ENCODE measurements at places on chromosomes 2 and 18.

- DNase-seq, result no peak
These were observed 571.0 kb upstream of the SALL3 start for GRCh38 chr18:78408623-78409022.

DNA sequence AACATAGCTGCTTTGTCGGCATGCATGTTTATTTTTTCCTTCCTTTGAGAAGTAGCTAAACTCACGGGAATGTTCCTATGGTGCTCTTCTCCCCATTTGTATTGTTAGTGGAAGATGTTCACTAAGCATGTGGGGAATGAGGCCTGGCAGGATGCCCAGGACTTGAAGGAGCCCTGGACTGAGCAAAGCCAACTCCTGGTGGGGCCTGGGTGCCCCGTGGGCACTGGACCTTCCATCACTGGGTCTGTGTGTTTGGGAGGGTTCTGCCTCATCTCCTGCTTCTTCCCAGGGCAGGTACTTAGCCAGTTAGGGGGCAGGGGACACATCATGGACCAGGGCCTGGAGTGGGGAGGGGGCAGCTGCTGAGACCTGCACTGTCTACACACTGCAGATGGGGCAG lies 49.3 kb downstream of the ACAA2 start:
- DNase-seq, result no peak

- DNase-seq, result no peak
These were observed 46.1 kb downstream of the SOWAHC start for GRCh38 chr2:109660046-109660860.

- no peak for DNase-seq
These were observed 29.4 kb upstream of the GMPPA start for GRCh38 chr2:219469186-219469724.

DNA sequence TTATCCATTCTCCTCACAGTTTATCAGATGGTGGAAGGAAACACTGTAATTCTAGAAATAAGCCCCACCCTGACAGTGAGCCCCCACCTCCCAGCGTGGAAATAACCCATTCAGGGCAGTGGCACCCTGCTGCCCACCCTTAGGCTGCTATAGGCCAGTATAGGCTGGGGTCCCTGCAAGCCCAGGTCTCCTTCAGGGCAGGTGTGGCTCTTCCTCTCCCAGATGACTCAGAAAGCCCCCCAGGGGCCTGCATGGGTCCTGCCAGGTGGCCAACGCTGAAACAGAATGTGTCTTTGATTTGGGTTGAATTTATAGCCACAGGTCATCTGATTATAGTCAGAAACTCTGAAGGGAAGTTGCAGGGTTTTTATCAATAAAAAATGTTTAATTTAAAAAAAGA lies 136.4 kb downstream of the SH3RF3 start:
- DNase-seq, result no peak

DNA sequence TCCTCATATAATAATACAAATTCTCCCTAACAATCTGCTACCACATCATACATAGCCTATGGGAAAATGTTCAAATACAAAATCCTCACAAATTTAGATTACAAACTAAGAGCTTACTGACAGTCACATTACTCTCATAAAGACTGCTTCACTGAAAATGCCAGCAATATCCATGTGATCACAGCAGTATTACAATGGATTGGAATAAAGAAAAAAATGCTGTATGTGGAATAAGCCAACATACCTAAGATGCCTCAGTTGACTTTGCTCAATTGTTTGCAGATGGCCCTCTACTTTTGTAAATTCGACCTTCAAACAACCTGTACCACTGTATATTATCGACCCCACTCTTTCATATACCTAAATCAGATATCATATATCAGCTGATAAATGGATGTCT lies 88.7 kb downstream of the DYM start:
- DNase-seq, result no peak

DNA sequence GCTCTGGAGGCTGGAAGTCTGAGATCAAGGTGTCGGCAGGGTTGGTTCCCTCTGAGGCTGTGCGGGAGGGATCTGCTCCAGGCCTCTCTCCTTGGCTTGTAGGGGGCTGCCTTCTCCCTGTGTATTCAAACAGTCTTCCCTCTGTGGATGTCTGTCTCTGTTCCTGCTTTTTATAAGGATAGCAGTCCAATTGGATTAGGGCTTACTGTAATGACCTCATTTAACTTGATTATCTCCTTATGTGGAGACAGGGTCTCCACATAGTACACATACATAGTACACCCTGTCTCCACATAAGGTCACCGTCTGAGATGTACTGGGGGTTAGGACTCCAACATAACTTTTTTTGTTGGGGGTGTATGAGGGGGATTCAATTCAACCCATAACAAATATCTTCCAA lies 30.5 kb downstream of the TCF7L1 start:
- DNase-seq, result no peak

- no peak for DNase-seq
These were observed 22.2 kb downstream of the SKA1 start for GRCh38 chr18:50397023-50397422.

DNA sequence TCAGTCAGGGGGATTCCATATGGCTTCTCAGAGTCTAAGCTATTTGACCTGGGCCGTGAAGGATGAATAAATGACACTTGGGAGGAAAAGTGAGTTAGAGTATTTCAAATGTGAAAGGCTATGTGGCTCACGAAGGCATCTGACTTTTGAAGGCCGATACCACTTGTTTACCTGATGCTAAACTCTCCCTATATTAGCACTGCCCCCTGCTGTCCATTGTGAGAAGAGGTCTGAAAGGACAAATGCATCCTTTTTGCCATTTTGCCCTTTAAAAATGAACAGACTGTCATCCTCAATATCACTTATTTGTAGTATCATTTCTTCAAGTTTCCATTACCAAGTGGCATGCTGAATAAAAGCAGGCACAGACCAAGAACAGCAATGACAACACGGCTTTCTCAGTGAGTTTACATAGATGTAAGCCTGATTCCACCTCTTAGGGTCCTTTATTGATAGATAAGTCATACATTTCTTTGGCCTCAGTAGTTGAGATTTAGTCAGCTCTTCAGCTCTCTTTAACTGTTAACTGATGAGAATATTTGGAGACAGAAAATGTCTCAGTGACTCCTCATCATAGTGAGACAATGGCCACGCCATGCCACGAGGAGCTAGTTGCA lies 40.1 kb downstream of the DOCK10 start:
- DNase-seq, result no peak

GRCh38 chr2:102417946-102418345 lies 5.0 kb upstream of the IL18RAP start:
- DNase-seq, result no peak

DNA sequence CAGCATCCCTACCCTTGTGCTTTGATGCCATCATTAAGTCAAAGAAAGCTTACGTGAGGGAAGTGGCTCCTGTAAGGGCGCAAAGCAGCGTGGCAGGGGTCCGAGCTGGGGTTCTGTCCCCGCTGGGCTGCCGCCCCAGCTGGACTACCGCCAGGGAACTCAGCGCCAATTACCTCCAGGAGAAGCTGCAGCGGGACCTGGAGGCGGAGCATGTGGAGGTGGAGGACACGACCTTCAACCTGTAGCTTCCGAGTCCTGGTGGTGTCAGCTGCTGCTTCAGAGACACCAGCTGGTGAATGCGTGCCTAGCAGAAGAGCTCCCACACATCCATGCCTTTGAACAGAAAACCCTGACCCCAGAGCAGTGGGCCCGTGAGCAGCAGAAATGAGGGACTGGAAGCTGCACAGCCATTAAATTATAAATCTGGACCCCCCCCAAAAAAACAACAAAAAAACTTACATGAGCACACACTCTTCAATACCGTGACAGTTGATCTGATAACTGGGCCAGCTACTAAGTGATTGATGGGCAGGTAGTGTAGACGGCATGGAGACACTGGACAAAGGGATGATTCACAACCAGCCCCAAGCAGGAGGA lies 20.1 kb upstream of the YES1 start:
- DNase-seq, result no peak

- DNase-seq, result no peak
These were observed 634.6 kb upstream of the SLC39A10 start for GRCh38 chr2:195022508-195022830.

- no peak for DNase-seq
These were observed 203.5 kb upstream of the SALL3 start for GRCh38 chr18:78776151-78776550.

DNA sequence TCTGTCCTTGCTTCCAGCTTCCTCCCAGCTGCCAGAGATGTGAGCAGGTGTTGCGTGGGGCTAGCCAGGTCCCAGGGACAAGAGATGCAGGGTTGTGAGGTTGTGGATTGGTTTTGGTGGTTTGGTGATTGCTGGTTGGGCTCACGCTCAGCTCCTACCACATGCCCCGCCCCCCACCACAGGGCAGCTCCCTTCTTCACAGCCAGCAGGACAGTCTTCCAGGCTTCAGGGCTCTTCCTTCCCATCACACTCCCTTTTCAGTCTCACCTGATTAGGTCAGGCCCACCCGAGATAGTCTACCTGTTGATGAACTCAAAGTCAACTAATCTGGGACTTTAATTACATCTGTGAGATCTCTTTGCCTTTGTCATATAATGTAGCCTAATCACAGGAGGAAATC lies 52.0 kb upstream of the GLI2 start:
- DNase-seq, result no peak

GRCh38 chr2:42987112-42987922 lies 194.9 kb upstream of the HAAO start:
- DNase-seq, result no peak

DNA sequence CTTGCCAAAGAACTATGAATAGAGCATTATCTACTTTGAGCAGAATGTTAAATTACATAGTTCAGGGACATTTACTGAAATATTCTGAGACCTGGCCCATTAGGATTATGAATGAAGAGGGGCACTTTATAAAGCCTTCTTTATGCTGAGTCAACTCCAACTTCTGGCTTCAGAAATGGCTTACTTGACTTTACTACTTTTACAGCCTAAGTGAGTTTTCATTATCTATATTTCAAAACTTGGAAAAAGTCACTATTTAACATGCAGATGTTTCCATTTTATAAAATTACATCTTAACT lies 37.7 kb downstream of the SESTD1 start:
- DNase-seq, result no peak

- no peak for DNase-seq
These were observed 246.3 kb upstream of the SIX2 start for GRCh38 chr2:45255563-45255962.

GRCh38 chr2:8491296-8492027 lies 190.4 kb upstream of the ID2 start:
- DNase-seq, result no peak

GRCh38 chr2:215417400-215417951 lies 18.4 kb downstream of the FN1 start:
- DNase-seq, result no peak

DNA sequence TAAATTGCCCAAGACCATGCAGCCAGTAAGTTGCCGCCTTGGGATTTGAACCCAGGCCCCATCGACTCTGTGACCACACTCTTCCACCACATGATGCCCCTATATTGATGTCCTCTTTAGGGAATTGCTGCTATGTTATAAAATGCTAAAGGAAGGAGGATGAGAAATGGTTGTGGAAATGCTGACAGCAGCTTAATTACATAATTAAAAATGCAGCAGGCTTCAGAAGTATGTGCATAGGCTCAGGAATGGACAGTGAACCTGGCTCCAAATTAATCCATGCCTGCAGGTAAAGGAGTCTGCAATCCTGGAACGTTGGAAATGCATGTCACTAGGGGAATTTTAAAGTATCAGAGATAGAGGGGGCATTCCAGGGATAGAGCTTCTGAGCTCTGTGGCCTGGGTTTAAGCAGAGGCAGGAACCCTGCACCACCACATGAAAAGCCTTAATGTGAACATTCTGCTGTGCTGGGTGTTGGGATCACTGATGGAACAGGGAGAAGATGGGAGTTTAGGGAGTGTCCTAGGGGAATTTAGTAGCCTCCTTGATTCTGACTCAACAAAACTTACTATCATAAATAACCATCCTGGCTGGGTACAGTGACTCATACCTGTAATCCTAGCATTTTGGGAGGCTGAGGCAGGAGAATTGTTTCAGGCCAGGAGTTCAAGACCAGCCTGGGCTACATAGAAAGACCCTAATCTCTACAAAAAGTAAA lies 76.1 kb upstream of the CCDC85A start:
- DNase-seq, result no peak

GRCh38 chr2:5329763-5330162 lies 362.4 kb upstream of the SOX11 start:
- DNase-seq, result no peak

DNA sequence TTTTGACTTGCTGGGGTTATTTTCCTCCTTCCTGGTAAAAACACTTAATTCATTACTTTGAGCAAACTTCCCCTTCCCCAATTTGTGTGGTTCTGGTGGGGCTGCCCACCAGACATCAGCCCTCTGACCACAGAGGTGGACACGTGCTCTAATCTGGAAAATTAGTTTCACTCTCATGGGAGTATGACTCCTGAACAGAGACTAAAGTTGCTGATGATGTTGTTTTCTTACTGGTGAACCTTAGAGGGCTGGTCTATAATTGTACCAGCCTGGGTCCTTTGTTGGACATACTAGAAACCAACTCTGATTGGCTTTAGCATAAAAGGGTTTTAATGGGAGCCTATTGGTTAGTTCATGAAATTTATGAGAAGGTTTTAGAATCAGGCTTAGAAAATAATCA lies 54.1 kb upstream of the ACYP2 start:
- DNase-seq, result no peak

- DNase-seq, result no peak
These were observed 4.3 kb downstream of the LDLRAD4 start for GRCh38 chr18:13222856-13223281.

- DNase-seq, result no peak
These were observed 14.5 kb downstream of the OSBPL6 start for GRCh38 chr2:178208817-178209216.

DNA sequence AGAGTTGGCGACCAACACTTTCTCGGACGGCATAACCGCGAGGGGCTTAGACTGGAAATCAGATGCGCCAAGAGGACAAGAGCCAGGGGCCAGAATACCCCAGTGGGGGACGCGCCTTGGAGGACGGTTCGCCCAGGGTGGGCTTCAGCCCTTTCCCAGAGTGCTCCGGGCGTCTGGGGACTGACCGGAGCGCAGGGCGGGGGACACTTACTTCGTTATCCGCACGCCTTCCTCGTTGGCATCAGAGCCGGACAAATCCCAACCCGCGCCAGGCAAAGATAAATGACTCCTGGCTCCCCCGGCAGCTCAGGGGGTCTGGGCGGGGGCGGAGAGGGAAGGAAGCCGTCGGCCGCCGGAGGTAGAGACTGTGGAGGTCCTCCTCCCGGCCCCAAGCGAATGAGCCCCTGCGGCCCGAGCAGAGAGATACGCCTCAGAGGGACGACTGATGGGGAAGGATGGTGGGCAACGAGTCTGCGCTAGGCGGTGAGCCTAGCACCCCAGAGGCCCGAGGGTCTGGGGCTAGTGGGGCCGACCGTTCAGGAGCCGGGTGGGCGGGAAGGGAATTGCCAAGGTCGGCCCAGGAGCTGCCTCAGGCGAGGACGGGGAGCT lies 4.7 kb upstream of the SATB2 start:
- no peak for DNase-seq

- DNase-seq, result no peak
These were observed 101.7 kb downstream of the TTC32 start for GRCh38 chr2:19799881-19800780.

Data from cortex of kidney (tissue), 1 donor.